ENCODE measurements at places on chromosomes 11 and 22. TPM values are rescaled to one million over a fixed set of nuclear protein-coding genes. Genes with fewer than 3 reads are reported as not detected.

GRCh38 chr22:47280301-47280700 is 517.9 kb downstream of the TBC1D22A start:
- no peak for DNase-seq

Gene FBLN1
- total RNA-seq = 28.6 TPM

Gene DAGLA
- 9.0 TPM for total RNA-seq

DNA sequence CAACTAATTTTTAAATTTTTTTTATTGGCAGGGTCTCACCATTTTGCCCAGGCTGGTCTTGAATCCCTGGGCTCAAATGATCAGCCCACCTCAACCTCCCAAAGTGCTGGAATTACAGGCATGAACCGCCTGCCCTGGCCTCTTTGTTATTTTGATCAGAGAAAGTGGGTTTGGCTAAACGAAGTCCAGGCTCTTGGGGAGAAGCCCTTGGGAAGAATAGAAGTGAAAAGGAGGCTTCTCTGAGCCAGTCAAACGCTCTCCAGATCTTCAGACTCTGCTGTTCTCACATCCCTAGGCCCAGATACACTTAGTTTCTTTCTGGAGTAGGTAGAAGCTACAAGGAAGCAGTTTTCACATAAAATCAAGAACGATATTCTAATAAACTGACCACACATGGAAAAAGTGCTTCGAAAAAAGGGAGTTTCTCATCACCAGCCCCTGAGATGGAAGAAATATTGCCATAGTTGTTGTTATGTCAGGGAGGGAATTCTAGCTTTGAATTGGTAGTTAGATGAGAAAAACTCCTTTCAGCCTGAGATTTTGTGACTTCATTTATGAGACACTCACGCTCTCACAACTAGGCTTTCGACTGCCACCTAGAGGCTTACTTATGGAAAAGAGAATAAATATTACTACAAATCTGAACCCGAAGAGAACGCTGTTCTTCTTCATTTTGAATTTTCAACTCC is 41.7 kb upstream of the AQP11 start:
- peak; percentile 44 for DNase-seq

DNA sequence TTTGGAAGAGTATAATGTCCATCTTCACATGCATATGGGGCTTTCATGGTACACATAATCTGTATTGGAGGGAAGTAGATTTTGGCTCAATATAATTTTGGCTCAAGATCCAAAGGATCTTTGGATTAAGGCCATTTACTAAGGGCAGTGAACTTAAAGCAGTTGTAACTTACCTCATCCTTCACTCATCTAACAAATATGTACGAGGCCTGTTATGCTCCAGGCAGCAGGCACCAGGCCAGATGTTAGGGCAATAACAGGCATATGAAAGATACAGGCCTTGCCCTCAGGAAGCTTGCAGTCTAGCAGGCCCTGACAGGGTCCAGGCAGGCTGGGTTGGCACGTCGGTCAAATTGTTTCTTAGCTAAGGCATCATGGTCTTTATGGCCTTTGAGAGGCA is 44.6 kb downstream of the LIF start:
- no peak for DNase-seq

Gene HSPB2
- not detected for total RNA-seq

Gene RHOD
- 24.7 TPM for total RNA-seq

Gene NEFH
- total RNA-seq = not detected

DNA sequence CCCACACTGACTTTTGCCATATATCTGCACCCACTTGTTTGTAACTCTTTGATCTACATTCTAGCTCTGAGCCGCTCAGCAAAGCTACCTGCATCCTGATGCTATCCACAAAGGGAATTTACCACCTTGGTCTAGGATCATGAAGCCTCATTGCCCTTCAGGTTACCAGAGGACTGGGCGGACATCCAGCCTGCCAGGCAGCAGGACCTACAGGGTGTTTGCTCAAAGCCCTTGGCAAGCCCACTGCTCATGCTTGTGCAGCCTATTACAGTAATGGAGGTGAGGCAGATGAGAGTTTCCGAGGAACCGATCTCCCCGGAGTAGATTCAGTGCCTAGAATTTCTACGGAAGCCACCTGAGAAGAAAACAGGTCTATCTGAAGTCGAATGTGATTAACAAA is 417.2 kb downstream of the OPCML start:
- no peak for DNase-seq

DNA sequence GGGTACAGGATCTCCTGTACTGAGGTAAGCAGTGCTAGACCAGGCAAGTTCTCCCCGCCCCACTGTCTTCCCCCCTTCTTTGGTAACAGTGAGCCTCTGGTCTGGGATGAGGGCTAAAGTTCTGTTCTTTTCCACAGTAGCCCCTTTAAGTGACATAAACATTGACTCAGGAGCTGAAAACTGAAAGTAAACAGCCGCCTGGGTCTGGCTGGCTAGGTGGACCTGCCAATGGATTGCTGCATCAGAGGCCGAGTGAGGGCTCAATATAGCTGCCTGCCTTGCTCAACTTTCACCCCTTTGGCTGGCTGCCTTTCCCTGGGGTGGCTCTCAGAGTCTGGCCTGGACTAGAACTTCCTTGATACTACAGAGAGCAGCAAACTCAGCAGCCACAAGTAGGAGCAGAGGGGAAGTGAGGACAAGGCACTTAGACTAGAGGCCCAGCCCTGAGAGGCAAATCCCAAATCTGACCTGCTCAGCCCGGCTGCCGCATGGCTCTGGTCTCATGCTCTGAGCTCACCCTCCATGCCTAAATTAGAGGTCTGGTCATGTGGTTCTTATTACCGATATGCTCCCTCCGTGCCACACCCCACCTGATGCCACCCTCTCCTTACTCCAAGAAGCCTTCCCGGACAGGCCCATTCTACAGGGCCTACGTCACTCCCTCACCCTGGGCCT is 9.6 kb upstream of the UCP3 start:
- DNase-seq = peak; percentile 79

Gene PDXP
- 18.4 TPM for total RNA-seq

Gene OR5A2
- not detected for total RNA-seq

- no peak for DNase-seq
Observed at GRCh38 chr11:12674936-12675696, 895 bp downstream of the TEAD1 start.

DNA sequence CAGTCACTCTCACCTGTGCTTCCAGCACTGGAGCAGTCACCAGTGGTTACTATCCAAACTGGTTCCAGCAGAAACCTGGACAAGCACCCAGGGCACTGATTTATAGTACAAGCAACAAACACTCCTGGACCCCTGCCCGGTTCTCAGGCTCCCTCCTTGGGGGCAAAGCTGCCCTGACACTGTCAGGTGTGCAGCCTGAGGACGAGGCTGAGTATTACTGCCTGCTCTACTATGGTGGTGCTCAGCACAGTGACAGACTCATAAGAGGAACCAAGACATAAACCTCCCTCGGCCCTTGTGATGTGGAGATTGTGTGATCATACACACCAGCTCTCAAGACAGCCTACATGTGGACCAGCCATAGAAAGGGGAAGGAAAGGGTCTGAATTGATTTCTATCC is 113.3 kb downstream of the ZNF280B start:
- no peak for DNase-seq

DNA sequence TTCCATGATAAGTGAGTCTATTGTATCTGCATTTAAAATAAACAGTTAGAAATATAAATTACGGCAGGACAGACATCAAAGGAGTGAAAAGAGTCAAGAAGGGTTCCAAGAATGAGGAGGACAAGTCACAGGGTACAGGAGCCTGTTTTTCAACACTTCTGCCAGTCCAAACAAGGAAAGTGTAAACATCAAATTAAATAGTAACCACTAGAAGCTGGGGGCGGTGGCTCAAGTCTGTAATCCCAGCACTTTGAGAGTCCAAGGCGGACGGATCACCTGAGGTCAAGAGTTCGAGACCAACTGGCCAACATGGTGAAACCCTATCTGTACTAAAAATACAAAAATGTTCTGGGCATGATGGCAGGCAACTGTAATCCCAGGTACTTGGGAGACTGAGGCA is 219.6 kb downstream of the LUZP2 start:
- no peak for DNase-seq

Gene LDHA
- total RNA-seq = 635 TPM

Gene CASP5
- total RNA-seq = not detected

GRCh38 chr11:1912289-1912878 is 7.1 kb upstream of the TNNT3 start:
- DNase-seq = no peak

Gene HORMAD2
- not detected for total RNA-seq

All from Calu3 (cell line).